Renal cortical epithelial cell (primary cell): ENCODE measurements at places on chromosomes 4 and X. TPM values are rescaled to one million over a fixed set of nuclear protein-coding genes. Genes with fewer than 3 reads are reported as not detected.

The CT47B1 gene
- not detected in 2 replicates for total RNA-seq

GRCh38 chr4:16194214-16194613 is 32.1 kb downstream of the TAPT1 start:
- DNase-seq, result peak; percentile 42

DNA sequence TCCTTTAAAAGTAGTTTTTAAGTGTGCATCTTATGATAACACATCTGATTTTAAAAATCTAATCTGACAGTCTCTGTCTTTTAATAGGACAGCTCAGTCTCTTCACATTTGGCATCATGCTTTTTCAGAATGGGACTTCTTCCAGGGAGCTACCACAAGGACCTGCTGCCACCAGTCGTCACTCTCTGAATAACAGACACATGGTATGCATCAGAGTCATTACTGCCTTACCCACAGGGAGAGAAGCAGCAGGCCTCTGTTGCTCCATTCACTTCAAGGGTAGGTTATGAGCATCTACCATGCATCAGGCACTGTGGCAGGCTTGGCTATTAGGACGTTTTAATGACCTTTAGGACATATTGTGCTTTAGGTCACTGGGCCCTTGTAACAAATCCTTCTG is 50.0 kb upstream of the AFAP1 start:
- no peak for DNase-seq

The QDPR gene
- total RNA-seq, result 6.3 and 19.3 TPM in 2 replicates

DNA sequence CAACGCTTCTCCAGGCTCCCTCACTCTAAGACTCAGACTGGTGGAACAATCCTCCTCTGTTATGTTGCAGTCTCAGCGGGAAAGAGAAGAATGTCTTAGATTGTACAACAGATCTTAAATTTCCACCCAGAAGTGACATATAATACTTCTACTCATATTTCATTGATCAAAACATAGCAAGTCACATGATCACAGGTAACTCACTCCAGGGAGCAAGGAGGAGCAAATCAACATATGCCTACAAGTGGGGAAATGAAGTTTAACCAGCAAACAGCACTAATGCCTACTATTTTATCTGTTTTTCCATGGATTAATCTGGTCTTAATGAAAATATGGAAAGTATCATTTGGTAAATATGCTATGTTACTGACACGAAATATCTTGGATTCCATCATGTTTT is 819.8 kb downstream of the CCSER1 start:
- DNase-seq, result no peak

DNA sequence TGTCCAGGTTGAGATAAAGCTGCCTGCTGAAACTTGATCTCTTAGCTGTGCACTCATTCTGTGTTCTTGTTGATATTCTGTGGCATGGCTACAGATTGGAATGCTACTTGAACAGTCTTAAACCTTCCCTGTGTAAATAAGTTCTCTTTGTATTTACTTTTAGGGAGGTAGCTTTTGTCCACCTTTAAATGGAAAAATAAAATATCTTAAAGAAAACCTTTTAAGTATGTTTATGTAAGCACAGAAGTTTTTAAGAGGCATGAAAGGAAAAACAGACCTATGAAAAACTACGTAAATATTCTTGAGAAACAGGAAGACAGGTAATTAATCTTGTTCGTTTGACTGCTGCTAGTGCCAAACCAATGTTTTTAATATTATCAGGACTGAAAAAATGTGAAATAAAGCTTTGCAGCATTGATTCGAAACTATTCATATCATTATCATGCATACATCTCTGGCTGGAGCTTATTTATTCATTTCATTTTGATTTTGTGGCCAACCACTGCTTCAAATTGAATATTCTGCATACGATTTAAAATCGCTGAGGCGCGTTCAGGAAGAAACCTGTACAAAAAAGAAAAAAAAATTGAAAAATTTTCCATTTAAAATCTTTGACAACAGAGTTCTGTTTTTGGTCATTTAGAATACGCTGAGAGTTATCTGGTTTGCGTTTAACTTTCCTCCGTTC is 17.8 kb downstream of the HSD17B13 start:
- peak; percentile 47 for DNase-seq

The USP53 gene
- total RNA-seq, result 36.8 and 47.2 TPM in 2 replicates

GRCh38 chr4:80610845-80611677 is 275.5 kb downstream of the CFAP299 start:
- peak; percentile 61 for DNase-seq

DNA sequence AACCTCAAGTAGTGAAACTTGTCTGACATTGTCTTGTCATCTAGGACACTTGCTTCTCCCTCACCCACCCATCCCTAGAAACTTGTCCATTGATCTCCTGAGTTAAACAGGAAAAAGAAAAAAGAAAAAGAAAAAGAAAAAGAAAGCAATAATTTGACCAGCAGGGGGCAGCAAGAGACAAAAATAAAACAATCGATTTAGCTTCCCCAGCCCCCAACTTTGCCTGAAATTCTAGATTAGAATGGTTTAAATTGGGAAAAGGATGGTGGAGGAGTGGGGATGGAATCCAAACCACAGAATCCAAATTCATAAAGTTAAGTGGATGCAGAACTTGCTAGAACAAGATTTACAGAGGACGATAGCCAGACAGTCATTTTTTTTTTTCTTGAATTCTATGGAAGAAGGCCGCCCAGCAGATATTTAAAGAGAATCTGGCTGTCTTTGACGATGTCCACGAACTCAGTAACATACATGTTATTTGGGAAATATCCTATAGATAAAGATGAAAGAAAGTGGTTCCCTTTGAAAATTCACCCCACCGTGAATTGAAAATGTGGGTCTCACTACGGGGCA is 282.9 kb downstream of the USP46 start:
- DNase-seq, result peak; percentile 31

DNA sequence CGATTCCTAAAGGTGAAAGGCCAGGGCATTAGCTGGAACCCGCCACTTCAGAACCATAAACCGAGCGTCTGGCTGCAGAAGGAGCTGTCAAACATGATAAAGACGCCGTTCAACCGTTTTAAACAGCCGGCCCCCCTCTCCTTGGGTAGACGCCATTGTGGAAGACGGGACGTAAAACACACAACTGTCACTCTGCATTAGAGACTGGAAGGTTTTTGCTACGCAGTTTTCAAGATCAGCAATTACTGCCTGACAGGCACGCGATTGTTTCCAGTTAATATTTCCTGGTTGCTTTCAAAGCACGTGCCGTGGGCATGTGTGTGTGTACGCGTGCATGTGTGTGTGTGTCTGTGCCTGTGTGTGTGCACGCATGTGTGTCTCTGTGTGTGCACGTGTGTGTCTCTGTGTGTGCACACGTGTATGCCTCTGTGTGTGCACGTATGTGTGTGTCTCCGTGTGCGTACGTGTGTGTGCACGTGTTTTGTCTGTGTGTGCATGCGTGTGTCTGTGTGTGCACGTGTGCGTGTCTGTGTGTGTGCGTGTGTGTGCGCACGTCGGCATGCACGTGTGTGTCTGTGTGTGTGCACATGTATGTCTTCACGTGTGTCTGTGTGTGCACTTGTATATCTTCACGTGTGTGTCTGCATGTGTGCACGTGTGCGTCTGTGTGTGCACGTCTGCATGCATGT is 48.8 kb downstream of the SHOX start:
- DNase-seq, result no peak

DNA sequence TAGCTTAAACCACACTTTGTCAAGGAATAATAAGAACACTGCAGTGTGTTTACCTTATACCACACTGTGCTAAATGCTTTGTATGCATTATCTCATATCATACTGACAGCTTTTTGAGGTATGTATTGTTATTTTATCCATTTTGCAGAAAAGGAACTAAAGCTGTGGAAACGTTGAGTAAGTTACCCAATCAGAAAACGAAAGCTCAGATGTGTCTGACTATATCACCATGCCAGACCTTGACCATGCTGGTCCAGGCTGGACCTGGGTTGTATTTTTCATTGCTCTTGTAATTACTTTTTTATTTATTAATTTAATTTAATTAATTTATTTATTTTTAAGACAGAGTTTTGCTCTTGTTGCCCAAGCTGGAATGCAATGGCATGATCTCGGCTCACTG is 2.1 kb downstream of the HSD17B11 start:
- DNase-seq, result no peak

GRCh38 chr4:3387943-3388361 is 53.8 kb upstream of the HGFAC start:
- peak; percentile 38 for DNase-seq
